ENCODE measurements at places on chromosomes 1 and 21. TPM values are rescaled to one million over a fixed set of nuclear protein-coding genes. Genes with fewer than 3 reads are reported as not detected.

DMRTA2 gene
- total RNA-seq = not detected

BRDT gene
- not detected for total RNA-seq

OR2G6 gene
- total RNA-seq = 0.04 TPM

GALE gene
- 22.5 TPM for total RNA-seq

KANK4 gene
- 34.3 TPM for total RNA-seq

OPRD1 gene
- total RNA-seq = 0.66 TPM

LAMC1 gene
- total RNA-seq = 168 TPM

SELENBP1 gene
- 51.1 TPM for total RNA-seq

MANEAL gene
- total RNA-seq = 1.4 TPM

GRCh38 chr1:227094249-227094966 is 154.3 kb downstream of the COQ8A start:
- no peak overlapping the region for H3K4me3 ChIP-seq
- no peak for DNase-seq
- peaks cover 15% of the 10 kb centered on the region for H3K36me3 ChIP-seq
- H3K4me1 ChIP-seq = peaks cover 11% of the 10 kb centered on the region

GRCh38 chr1:97200595-97200994 is 479.0 kb downstream of the PTBP2 start:
- H3K27ac ChIP-seq = peak overlapping the region; percentile 64
- H3K4me1 ChIP-seq = peaks cover 24% of the 10 kb centered on the region
- no peak for DNase-seq
- no peak overlapping the region for H3K4me3 ChIP-seq
- no peaks in the 10 kb centered on the region for H3K36me3 ChIP-seq

GRCh38 chr1:161928056-161928455 is 95.6 kb downstream of the OLFML2B start:
- DNase-seq = no peak
- peaks cover 2% of the 10 kb centered on the region for H3K4me1 ChIP-seq
- no peak overlapping the region for H3K27ac ChIP-seq
- H3K36me3 ChIP-seq = no peaks in the 10 kb centered on the region
- H3K4me3 ChIP-seq = no peak overlapping the region
- no peaks in the 10 kb centered on the region for H3K27me3 ChIP-seq

DNA sequence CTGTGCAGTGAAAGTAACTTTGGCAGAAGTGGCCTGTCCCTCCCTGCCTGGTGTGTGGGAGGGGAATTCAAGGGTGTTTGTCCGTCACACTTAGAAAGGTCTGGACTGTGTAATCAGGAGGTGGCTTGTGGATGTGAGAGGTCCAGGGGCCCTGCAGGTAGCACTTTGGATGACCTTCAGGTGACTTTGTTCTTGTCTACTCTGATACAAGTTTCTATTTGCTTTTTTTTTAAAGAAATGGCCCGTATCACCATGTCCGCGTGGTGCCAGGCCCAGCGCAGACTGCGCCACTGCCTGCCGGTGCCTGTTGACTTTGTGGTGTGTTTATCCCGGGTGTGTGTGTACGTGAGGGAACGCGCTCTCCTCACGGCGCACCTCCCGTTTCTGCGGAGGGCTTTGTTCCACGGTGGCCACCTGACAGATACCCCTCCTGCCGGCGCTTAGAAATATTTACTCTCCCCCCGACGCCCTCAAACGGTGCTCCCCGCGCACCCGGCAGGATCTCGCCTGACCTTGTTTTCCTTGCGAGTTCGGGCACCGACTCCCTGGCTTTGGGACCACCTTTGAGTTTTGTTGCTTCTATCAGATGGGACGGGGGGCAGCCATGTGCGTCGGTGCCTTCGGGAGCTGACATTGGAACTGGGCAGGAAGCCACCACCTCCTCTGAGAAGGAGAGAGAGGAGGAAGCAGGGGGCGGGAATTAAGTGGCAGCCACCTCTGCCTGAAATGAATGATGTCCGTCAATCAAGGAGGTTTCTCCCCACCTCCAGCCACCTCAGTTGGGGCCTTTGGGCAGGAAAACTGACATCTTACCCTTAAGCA is 119.4 kb downstream of the PRDM16 start:
- DNase-seq = no peak
- H3K27ac ChIP-seq = no peak overlapping the region
- H3K36me3 ChIP-seq = no peaks in the 10 kb centered on the region
- H3K4me3 ChIP-seq = no peak overlapping the region

GRCh38 chr1:163367721-163368120 is 46.0 kb downstream of the NUF2 start:
- peaks cover 7% of the 10 kb centered on the region for H3K4me1 ChIP-seq
- peak overlapping the region; percentile 84 for H3K27ac ChIP-seq
- H3K36me3 ChIP-seq = no peaks in the 10 kb centered on the region
- H3K4me3 ChIP-seq = no peak overlapping the region
- no peak for DNase-seq

- DNase-seq = no peak
- no peaks in the 10 kb centered on the region for H3K27me3 ChIP-seq
- H3K4me1 ChIP-seq = peaks cover 15% of the 10 kb centered on the region
- no peaks in the 10 kb centered on the region for H3K36me3 ChIP-seq
- H3K27ac ChIP-seq = no peak overlapping the region
These were observed 110.7 kb downstream of the LAMC2 start for GRCh38 chr1:183296782-183297181.

DNA sequence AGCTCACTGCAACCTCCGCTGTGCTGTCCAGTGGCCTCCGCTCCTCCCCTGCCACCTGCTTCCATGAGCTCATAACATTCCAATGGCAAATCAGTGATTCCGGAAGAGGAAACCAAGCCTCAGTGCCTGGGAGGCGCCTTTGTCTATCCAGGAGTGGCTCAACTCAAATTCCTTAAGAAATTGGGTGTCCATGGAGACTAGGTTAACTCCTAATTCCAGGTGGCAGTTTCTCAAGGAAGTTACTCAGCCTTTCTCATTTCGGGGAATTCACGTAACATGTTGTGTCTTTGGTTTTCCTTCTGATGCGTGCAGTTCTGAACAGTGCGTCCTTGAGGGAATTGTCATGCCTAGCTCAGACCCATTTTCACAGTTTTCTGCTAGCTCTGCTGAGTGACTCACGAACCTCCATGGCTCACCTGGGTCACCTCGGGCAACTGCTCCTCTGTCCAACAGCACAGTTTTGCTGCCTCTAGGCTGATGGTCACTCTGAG is 89.9 kb upstream of the DSCAM start:
- H3K36me3 ChIP-seq = no peaks in the 10 kb centered on the region
- no peaks in the 10 kb centered on the region for H3K4me1 ChIP-seq
- no peaks in the 10 kb centered on the region for H3K27me3 ChIP-seq
- H3K4me3 ChIP-seq = no peak overlapping the region

- H3K4me1 ChIP-seq = peaks cover 4% of the 10 kb centered on the region
- H3K4me3 ChIP-seq = no peak overlapping the region
- DNase-seq = no peak
These were observed 106.5 kb downstream of the HLCS start for GRCh38 chr21:36859744-36860501.

- H3K27ac ChIP-seq = no peak overlapping the region
- H3K4me1 ChIP-seq = peaks cover 11% of the 10 kb centered on the region
- no peak for DNase-seq
- H3K27me3 ChIP-seq = peaks cover 3% of the 10 kb centered on the region
- H3K4me3 ChIP-seq = no peak overlapping the region
These were observed 1.1 kb downstream of the IL24 start for GRCh38 chr1:206898089-206898914.

DNA sequence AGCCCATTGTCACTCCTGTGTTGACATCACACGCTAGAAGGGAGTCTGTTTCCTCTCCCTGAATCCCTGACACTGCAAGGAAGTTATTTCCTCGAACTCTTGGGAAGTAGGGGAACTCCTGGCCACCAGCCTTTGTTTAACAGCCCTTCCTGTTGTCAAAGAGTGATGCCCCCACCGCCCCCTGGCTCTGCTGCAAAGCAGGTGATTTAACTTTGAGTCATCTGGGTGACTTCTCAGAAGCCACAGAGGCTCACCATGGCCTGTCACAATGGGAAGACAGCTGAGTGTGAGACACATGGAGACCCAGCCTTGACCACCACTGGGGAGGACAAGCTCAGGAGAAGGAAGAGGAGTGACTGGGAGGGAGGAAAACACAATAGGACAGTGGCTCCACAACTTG is 182.8 kb downstream of the PSMG1 start:
- no peak overlapping the region for H3K4me3 ChIP-seq
- peaks cover 23% of the 10 kb centered on the region for H3K4me1 ChIP-seq
- DNase-seq = no peak
- no peaks in the 10 kb centered on the region for H3K36me3 ChIP-seq
- no peaks in the 10 kb centered on the region for H3K27me3 ChIP-seq
- H3K27ac ChIP-seq = no peak overlapping the region

DNA sequence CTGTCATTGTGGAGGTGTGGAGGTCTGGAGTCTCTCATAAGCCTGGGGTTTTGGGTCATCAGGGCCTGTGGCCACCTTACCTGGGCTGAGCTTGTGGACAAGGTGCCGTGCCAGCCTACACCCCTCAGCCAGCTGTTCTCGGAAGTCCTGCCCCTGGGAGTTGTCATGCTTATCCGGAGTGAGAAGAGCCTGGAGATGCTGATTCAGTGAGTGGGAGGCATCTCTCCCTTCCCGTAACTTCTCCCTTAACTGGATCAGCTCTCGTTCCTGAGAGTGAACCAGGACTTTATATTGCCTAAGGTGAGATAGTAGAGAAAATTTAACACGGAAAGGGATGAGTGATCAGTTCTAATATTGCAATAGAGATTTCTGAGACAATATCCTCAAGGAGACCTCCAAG is 30.0 kb upstream of the REG4 start:
- H3K4me3 ChIP-seq = no peak overlapping the region
- no peaks in the 10 kb centered on the region for H3K4me1 ChIP-seq
- DNase-seq = no peak
- peaks cover 36% of the 10 kb centered on the region for H3K27me3 ChIP-seq
- H3K36me3 ChIP-seq = no peaks in the 10 kb centered on the region

GRCh38 chr1:81484284-81484683 is 316.4 kb upstream of the ADGRL2 start:
- no peak overlapping the region for H3K4me3 ChIP-seq
- no peaks in the 10 kb centered on the region for H3K4me1 ChIP-seq
- H3K27ac ChIP-seq = no peak overlapping the region
- H3K36me3 ChIP-seq = peaks cover 6% of the 10 kb centered on the region
- H3K27me3 ChIP-seq = peaks cover 3% of the 10 kb centered on the region

DNA sequence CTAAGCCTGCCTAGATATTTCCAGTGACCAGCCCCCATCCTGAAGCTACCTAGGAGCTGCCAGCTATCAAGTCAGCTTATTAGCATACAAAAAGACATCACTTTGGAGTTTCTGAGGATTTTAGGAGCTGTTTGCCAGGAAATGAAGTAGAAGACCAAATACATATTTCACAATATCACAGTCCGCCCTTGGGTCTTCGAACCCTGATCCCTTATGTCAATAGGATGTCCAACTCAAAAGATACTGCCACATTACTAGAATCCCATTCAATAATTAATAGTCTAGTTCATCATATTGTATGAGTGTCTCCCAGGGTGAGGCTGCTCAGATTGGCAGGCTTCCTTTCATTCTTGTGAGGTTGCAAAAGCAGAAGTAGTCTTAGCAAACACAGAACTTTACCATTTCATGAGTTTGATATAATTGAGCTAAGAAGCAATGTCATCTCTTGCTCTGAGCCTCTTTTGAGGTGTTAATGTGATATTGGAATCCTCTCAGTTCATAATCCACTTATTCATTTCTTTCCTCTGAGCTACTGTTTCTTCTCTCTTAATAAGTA is 13.6 kb downstream of the IPO9 start:
- H3K27me3 ChIP-seq = no peaks in the 10 kb centered on the region
- no peak overlapping the region for H3K27ac ChIP-seq
- H3K4me1 ChIP-seq = peaks cover 2% of the 10 kb centered on the region
- H3K4me3 ChIP-seq = no peak overlapping the region

DNA sequence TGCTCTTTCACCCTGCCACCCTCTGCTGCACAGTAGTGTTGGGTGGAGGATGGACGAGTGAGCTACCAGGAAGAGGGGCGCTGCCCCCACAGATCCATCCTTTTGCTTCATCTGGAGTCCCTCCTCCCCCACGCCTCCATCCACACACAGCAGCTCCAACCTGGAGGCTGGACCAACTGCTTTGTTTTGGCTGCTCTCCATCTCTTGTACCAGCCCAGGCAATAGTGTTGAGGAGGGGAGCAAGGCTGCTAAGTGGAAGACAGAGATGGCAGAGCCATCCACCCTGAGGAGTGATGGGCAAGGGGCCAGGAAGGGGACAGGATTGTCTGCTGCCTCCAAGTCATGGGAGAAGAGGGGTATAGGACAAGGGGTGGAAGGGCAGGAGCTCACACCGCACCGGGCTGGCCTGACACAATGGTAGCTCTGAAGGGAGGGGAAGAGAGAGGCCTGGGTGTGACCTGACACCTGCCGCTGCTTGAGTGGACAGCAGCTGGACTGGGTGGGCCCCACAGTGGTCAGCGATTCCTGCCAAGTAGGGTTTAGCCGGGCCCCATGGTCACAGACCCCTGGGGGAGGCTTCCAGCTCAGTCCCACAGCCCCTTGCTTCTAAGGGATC is 8.5 kb downstream of the CHRNB2 start:
- no peak overlapping the region for H3K4me3 ChIP-seq
- peaks cover 10% of the 10 kb centered on the region for H3K36me3 ChIP-seq
- no peak for DNase-seq
- H3K27me3 ChIP-seq = peaks cover 7% of the 10 kb centered on the region

- H3K4me3 ChIP-seq = no peak overlapping the region
- no peaks in the 10 kb centered on the region for H3K36me3 ChIP-seq
- no peak for DNase-seq
These were observed 258.2 kb upstream of the DUSP10 start for GRCh38 chr1:222000131-222000530.

- no peak for DNase-seq
- H3K4me1 ChIP-seq = peaks cover 11% of the 10 kb centered on the region
- peaks cover 44% of the 10 kb centered on the region for H3K27me3 ChIP-seq
- no peak overlapping the region for H3K4me3 ChIP-seq
- no peaks in the 10 kb centered on the region for H3K36me3 ChIP-seq
- no peak overlapping the region for H3K27ac ChIP-seq
These were observed 98.4 kb upstream of the TNR start for GRCh38 chr1:175841738-175842187.

- no peaks in the 10 kb centered on the region for H3K27me3 ChIP-seq
- no peaks in the 10 kb centered on the region for H3K4me1 ChIP-seq
- H3K36me3 ChIP-seq = peaks cover 5% of the 10 kb centered on the region
These were observed 42.4 kb downstream of the CTNNBIP1 start for GRCh38 chr1:9867408-9868243.

GRCh38 chr1:58893257-58893869 is 109.5 kb upstream of the JUN start:
- H3K27me3 ChIP-seq = no peaks in the 10 kb centered on the region
- no peaks in the 10 kb centered on the region for H3K36me3 ChIP-seq
- DNase-seq = no peak
- H3K4me1 ChIP-seq = peaks cover 15% of the 10 kb centered on the region
- no peak overlapping the region for H3K4me3 ChIP-seq

Measured in mesothelial cell of epicardium (in vitro differentiated cells).